MV-4-11 (cell line): ENCODE measurements at places on chromosomes 5 and 9.

- DNase-seq: peak; percentile 84
Measured at GRCh38 chr9:37961351-37961750, 57.4 kb upstream of the SLC25A51 start.

DNA sequence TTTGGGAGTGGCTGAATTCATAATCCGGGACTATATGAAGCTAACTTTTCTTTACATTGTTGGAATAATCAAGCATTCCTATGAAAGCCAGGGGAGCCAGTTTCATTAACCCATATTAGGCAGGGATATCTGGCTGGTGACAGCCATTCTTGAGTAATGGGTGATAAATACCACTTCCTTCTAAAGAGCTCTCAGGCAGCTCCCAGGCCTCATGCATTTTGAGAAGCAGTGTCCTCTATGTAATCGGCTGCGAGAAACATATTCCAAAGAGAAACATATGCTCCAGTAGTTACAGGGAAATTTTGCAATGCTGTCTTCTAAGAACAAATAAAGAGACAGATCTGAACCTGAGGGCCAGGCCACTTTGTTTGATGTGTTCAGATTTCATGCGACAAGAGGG lies 83.1 kb downstream of the MSX2 start:
- DNase-seq: peak; percentile 12

- no peak for DNase-seq
Measured at GRCh38 chr5:109354761-109355160, 55.0 kb downstream of the PJA2 start.

DNA sequence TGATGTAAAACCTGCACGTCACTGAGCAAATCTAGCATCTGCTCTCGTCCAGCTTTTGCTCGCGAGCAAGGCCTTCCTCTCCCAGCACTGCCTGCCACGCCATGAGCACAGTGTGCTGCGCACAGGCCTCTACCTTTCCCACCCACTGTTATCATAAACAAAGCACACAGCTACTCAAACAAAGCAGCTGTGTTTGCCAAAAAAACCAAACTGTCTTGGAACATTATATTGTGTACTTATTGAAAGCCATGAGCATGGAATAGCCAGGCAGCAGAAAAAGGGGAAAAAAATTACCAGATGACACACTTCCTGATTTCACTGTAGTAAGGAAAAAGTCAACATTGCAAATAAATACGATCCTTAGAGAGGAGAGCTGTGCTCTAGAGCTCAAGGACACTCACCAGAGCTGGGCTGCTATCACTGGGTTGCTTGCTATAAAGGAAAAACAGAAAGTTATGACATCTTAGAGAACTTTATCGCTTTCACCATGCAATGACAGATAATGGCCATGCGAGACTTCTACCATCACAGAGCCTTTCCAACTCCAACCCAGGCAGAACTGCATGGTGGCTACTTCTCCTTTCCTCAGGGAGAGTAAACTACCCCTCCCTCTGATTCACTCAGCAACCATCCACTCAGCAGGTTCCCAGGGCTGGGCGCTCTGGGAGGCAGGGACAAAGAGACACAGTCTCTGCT lies 69.6 kb downstream of the EPB41L4B start:
- DNase-seq: peak; percentile 69

DNA sequence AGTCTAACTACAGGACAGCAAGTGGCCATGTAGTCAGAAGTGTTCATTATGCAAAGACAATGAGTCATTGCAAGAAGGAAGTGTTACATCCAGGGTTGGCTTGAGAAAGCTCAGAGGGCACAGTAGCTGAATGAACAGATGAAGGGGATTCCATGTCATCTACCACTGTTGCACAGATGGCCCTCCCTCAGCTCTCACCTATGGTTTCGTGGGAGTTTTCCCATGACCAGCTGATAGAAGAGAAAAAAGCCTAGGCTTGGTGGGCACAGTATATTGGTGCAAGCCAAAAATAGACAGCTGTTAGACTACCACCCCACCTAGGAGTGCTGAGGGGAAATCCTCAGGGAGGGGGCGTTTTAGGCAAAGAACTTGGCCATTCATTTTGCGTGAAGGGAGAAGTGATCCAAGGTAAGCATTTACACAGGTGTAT lies 217.0 kb downstream of the DMRT2 start:
- peak; percentile 37 for DNase-seq

- peak; percentile 81 for DNase-seq
Measured at GRCh38 chr9:90802386-90802985, 867 bp downstream of the SYK start.

DNA sequence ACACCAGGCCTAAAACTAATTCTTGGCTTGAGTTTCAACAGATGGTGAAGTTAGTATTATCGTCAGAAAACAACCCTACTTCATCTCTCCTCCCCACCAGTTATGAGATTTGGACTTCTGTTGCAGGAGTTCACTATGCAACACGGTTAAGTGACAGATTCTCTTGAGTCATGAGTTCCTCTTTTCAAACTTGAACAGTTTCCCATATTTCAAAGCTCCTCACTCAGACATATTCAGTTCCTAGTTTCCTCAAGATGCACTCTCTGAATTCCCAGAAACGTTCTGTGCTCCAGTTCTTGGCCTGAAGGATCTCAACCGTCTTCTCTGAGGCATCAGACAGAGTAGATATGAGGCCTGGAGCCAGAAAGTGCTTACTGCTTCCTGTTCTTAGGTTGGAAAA lies 7.3 kb upstream of the PTGER4 start:
- DNase-seq: peak; percentile 91

DNA sequence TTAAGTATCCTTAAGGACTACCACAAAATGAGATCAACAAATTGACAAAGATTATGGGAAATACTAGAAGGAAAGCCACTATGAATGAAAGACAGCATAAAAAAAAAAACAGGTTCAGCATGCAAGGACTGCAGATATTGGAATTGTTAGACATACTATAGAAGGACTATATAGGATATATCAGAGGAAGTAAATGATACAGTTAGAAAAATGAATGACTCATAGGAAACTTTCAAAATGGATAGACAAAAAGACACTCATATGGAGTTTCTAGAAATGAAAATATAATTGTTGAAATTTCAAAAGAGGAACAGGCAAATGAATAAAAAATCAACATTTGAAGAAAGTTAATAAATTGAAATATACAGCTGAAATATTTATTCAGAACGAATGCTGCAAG lies 180.6 kb downstream of the PLK2 start:
- DNase-seq: no peak

DNA sequence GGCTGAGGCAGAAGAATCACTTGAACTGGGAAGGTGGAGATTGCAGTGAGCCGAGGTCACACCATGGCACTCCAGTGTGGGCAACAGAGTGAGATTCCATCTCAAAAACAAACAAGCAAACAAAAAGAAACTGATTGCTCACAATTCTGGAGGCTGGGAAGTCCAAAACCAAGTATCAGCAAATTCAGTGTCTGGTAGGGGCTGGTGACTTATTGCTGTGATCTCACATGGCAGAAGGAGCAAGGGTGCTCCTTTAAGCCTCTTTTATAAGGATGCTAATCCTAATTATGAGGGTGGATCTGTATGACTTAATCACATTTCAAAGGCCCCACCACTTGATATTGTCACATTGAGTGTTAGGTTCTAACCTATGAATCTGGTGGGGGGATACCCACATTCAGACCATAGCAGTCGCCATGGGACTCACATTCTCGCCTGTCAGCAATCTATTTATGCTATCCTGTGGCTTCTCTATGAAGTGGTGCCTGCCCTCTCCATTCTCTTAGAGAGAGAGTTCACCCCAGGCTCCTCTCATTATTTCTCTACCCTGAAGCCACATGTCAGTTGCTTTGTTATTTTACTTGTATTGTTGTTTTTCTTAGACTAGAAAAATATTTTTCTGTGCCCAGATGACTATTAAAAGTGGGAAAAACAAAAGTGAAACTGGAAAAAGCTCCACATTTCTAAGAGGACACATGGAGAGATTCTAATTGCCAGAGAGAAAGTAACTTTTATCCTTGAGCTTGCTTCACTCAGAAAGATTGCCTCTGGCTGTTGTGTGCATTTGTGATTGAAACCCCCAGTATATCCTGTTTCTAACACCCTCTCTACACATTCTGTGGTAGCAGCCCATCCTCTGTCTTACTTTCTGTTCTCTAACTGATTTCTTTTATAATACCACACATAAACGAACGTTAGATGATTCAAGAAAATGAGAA lies 18.8 kb upstream of the PRLR start:
- DNase-seq: peak; percentile 1

- DNase-seq: no peak
Measured at GRCh38 chr5:20528471-20528870, 540.5 kb upstream of the CDH18 start.

GRCh38 chr9:19935422-19935821 lies 146.6 kb upstream of the SLC24A2 start:
- no peak for DNase-seq

GRCh38 chr5:141848744-141849414 lies 29.3 kb downstream of the PCDH1 start:
- peak; percentile 3 for DNase-seq

GRCh38 chr5:14086261-14086660 lies 56.9 kb upstream of the TRIO start:
- no peak for DNase-seq

DNA sequence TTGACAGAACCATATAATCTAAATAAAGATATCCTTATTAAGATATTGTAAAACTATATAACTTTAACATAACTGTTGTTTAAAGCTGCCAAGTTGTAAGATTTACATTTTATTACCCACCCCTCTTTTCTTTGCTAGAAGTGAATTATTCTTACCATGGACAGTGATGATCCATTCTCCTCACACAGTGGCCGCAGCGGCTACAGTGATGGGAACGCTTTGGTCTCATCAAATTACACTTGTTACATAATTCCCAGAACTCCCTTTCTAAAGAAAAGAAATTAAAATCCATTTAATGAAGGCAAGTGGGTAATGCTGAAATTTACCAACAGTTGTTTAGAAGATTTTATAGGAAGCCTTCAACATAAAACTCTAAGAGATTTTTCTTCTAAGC lies 31.2 kb downstream of the ZDHHC21 start:
- no peak for DNase-seq

GRCh38 chr9:123773783-123774182 lies 156.1 kb downstream of the DENND1A start:
- no peak for DNase-seq

DNA sequence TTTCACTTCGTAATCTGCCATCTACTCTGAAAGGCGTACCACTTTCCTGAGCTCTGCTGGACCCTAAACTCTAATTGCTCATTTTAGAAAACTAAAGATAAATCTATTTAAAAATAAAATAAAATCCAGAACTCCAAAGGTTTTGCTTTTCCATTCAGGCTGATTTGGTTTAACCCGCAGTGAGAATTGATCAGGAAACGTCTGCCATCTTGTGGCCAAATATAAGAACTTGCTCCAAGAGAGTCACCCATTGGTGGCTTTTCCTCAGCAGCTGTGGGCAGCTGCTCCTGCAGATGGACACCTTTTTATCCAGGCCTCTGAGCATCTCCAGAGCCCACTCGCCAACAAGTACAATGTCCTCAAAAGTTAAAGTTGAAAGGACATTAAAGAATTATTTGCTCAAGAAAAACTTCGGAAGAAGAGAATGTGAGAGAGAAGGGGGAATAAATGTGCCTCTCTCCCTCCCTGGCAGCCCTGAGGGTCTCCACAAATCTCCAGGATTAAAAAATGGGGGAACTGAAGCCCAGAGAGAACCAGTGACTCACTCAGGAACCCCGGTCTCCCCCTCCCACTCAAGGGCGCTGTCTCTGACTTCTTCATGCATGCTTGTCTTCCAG lies 4.1 kb downstream of the SAXO1 start:
- peak; percentile 29 for DNase-seq

- no peak for DNase-seq
Measured at GRCh38 chr5:113259034-113259433, 175.8 kb downstream of the TSSK1B start.

GRCh38 chr5:62065050-62065449 lies 241.0 kb upstream of the KIF2A start:
- DNase-seq: peak; percentile 32

DNA sequence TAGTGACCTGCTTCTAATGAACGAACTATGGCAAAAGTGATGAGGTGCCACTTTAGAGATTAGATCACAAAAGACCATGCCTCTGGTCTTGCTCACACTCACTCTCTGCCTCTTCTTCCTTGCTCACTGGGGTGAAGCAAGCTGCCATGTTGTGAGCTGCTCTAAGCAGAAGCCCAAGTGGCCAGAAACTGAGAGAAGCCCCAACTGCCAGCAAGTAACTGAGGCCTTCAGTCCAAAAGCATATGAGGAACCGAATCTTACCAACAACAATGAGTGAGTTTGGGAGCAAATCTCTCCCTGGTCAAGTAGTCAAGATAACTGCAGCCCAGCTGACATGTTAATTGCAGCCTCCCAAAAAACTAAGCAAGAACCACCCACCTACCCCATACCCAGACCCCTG lies 126.0 kb upstream of the ACO1 start:
- peak; percentile 88 for DNase-seq

- peak; percentile 95 for DNase-seq
Measured at GRCh38 chr9:125758986-125759763, 12.0 kb downstream of the PBX3 start.

- no peak for DNase-seq
Measured at GRCh38 chr9:121253162-121253561, 14.8 kb upstream of the GSN start.

GRCh38 chr5:157650991-157651611 lies 1.1 kb downstream of the SOX30 start:
- no peak for DNase-seq

GRCh38 chr5:161751265-161751664 lies 65.7 kb downstream of the GABRA6 start:
- DNase-seq: no peak

GRCh38 chr5:172904643-172905345 lies 54.4 kb upstream of the RPL26L1 start:
- no peak for DNase-seq

DNA sequence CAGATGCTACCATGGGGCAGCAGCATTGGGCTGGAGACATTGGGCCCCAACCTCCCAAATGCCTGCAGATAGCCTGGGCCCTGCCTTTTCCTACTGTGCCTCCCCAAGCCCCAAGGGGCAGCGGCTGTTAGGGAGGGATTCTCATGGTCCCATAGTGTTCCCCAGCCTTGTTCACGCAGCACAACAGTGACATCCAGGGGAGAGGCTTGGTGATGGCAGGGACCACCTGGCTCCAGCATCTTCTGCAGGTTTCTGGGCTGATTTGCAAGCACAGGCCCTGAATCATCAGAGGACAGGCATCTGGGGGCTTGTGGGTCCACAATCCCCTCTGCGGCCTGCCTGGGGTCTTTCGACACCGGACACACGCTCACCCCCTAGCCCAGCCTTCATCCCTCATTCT lies 354.6 kb downstream of the SLIT3 start:
- DNase-seq: no peak

GRCh38 chr5:142894749-142895148 lies 124.6 kb downstream of the ARHGAP26 start:
- no peak for DNase-seq

GRCh38 chr5:71993600-71993999 lies 113.7 kb upstream of the MAP1B start:
- DNase-seq: no peak

- DNase-seq: no peak
Measured at GRCh38 chr5:178396796-178397720, 164.5 kb upstream of the PHYKPL start.

- peak; percentile 45 for DNase-seq
Measured at GRCh38 chr9:84857211-84857610, 187.7 kb downstream of the NTRK2 start.
